ENCODE measurements at places on chromosomes 1 and 21.

DNA sequence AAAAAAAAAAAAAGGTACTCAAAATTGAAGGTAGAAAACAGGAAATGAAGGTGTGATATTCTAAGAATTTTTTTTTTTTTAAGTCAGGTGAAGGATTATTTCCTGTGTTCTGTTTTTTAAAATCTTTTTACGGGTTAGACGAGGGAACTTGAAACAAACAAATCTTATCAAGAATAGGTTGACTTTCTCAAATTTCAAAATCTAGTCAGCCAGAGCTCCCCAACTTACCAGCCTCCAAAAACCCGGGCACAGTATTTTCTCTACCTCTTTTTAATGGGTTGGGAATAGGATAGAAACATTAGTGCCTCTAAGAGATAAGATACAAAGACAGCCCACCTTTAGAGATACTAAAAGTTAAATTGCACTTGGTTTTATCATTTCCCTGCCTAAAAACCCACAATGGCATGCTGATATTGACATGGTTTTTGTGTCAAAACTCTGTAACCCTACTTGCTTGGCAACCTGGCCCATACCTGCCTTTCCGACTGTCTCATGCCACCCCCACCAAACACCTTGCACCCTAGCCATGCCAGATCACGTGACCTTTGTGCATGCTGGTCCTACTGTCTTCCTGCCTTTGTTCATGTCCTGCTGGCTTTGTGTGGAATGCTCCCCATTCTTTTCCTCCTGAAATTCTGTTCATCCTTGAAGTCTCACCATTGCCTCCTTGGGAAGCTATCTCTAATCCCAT is 4.2 kb downstream of the RCAN3 start:
- no peak for DNase-seq

GRCh38 chr1:44433209-44433608 is 28.2 kb downstream of the RNF220 start:
- no peak for DNase-seq

GRCh38 chr1:218779341-218780100 is 394.2 kb upstream of the LYPLAL1 start:
- DNase-seq, result no peak

DNA sequence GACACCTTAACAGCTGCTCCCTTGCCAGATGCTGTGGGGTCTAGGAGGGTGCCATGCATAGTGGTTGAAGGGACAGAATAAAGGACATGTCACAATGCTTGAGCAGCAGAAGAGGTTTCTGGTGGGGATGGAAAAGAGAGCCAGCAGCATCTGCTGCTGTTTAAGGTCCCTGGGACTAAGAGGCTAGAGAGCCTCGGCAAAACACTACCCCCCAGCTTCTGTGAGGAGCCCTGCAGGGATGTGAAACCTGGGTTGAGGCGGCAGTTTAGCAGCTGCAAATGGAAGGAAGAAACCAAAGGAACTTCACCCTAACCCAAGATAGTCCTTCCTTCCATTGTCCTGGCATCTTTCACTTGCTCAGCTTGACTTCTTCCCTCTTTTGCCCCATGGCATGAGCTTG is 39.4 kb downstream of the PLXNA2 start:
- DNase-seq, result no peak

- no peak for DNase-seq
These were observed 88.3 kb upstream of the SGIP1 start for GRCh38 chr1:66445492-66446181.

DNA sequence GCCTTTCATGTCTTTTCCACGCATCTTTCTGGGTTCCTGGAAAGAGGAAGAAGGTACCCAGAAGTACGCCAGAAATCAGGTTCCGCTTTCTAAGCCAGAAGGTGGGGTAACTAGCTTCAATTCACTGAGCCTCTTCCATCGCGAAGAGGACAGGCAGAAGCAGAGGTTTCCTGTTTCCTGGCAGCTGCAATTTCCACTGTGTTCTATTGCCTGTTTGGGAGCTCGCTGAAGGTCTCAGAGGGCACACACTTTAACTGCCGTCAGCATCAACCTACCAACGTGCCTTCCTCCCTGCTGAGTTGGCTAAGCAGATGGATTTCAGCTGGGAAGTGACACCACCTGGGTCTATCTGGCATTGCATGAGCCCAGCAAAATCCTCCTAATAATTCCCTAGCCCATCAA is 10.0 kb downstream of the NCF2 start:
- DNase-seq, result no peak

DNA sequence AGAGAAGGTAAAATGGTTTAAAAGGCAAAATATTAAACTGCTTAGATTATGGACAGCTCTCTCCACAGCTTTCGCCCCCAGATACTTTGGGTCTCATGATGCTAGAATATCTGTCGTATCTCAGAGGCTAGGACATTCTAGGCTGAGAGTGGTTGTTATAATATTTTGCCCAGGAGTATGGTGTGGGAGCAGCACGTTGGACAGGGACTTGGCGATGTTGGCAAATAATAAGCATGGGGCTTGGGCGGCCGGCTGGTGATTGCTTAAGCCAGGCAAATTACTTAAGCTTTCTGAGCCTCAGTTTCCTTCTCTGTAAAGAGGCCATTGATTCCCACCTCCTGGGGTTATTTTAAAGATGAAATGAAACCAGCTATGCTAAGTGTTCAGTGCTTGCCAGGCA is 133.2 kb downstream of the ROR1 start:
- DNase-seq, result no peak

DNA sequence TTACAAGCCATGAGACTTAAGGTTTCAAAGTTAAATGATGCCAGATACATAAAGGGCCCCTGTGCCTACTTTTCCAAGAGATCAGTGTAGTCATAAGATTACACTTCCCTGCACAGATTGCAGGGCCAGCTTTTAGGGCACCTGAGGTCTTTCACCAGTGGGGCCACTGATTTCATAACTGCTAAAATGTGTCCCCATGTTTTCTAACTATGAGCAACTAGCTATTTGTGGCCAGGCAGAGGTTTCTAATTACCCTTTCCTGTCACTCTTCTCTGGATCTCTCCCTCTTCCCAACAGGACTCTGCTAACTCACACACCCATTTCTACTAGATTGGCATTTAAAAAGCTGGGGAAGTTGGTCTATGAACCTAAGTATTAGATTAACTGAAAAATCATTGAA is 207.1 kb upstream of the SGIP1 start:
- DNase-seq, result no peak

DNA sequence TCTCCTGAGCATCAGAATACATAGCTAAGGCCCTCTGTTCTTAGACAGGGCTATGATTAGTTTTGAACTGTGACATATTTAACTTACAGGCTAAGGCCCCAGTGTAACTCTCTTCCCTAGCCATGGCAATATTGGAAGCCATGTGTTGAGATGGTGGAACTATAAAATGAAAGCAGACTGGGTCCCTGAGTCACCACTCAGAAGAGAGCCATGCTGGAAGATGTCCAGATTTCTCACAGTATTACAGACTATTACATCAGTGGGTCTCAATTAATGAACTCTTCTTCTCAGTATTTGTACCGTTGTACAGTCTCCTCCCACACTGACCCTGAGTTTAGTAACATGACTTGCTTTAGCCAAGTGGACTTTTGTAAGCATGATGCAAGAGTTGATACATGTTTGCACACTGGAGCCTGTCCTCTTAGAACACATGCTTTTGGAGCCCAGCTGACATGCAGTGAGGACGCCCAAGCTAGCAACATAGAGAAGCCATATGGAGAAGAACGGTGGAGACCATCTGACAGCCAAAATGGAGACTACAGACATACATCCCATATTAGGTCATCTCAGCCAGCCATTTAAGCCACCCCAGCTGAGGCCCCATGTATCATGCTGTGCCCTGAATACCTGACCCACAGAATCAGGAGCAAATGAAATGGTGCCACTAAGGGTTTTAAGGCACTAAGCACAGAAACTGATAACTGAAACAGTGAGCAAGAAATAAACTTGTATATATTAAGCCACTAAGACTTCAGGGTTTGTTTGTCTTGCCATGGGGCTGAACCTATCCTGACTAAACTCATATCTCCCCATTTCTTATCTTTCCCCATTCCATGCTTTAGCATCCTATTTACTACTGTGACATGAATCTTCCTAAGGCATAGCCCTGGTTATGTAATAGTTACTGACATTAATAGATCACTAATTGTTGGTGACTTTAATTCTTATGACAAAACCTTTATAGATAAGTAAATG is 24.4 kb downstream of the TBX15 start:
- DNase-seq, result peak; percentile 93

GRCh38 chr1:85406887-85407533 is 57.9 kb downstream of the DDAH1 start:
- DNase-seq, result peak; percentile 76

GRCh38 chr1:88662723-88663122 is 21.4 kb upstream of the PKN2 start:
- DNase-seq, result no peak

- DNase-seq, result no peak
These were observed 48.8 kb downstream of the IER5 start for GRCh38 chr1:181137217-181137743.

DNA sequence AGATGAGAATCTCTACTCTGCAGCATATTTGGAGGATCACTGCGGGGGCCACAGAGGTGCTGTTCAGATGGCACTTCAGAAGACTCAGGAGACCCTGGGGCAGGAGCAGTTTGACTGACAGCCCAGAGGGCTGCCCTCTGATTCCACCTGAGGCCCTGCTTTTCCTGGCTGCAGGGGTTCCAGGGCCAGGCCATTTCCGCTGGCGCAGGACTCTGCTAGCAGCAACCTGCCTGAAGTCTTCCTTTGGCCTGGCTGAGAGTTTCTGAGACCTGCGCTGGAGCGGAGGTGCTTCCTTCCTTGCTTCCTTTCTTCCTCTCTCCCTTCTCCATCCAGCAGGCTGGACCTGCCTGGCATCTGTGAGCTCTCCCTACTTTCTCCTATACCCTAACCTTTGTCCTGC is 11.8 kb downstream of the PCSK9 start:
- DNase-seq, result no peak

DNA sequence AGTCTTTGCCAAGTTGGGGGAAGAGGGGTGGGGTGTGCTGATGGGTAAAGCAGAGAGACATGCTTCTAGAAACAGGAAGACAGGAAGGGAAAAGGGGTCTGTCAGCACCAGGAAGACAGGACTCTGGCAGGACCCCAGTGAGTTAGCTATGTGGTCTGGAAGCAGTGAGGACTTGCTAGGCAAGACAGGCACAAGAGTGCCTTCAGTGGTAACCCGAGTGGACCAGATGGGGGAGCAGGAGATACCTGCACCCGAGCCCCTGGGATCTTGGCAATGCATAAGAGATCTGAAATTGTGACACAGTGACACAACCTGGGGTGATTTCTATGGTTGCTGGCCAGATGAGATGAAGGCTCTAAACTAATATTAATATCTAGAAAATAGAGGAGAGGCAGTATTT is 7.0 kb downstream of the TLR5 start:
- no peak for DNase-seq

- no peak for DNase-seq
These were observed 170.9 kb downstream of the C1orf21 start for GRCh38 chr1:184557423-184558347.

GRCh38 chr1:100565533-100565932 is 27.6 kb downstream of the GPR88 start:
- no peak for DNase-seq

- DNase-seq, result no peak
These were observed 21.8 kb downstream of the EYA3 start for GRCh38 chr1:28066393-28067154.

GRCh38 chr1:65208563-65208973 is 60.6 kb downstream of the AK4 start:
- DNase-seq, result no peak

DNA sequence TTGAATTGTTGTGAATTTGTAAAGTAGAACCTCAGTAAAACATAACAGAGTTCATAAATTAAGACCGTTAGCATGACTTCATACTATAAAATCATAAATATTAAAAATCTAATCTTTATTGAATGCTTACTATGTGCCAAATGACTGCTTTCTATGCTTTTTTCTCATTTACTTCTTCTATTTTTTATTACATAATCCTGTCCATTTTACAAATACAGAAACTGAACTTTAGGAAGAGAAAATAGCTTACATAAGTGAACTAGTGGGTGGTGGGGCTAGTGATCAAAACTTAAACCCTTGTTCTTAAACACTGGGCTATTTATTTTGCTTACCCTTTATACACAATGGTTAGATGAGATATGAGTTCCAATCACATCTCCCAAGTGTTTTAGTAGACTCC is 122.3 kb downstream of the ZC3H11B start:
- no peak for DNase-seq

GRCh38 chr1:21165076-21165475 is 11.6 kb downstream of the EIF4G3 start:
- peak; percentile 50 for DNase-seq

GRCh38 chr1:231903586-231904081 is 277.0 kb downstream of the DISC1 start:
- DNase-seq, result no peak

DNA sequence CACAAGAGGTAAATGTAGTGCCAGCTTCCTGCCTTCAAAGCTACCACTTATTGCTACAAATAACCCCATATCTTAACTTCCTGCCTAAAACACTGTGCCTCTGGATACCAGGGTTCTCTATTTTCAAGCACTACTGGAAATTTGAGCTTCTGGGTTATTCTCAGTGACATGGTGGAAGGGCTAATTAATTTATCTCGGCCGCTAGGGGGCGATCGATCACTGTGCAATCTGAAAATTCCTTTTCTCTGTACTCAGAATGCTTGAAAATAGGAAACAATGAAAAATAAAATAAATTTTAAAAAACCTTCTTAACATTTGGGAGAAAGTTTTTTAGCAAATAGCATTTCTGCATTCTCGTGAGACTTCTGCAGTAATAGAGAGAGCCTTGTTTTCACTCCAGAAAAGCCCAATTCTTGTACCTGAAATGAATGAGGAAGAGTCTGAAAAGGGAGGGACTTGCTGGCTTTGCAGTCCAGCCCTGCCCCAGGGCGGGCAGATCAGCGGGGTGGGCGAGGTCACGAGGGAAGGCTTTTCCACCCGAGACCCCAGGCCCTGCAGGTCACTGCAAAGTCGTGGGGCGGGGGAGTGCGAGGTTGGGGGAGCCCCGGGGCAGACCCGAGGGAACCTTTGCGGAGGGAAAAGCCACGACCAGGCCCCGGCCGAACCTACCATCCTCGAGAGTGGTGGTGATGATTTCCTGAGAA is 276.7 kb downstream of the PCP4 start:
- no peak for DNase-seq

GRCh38 chr1:53653631-53654030 is 85.3 kb downstream of the GLIS1 start:
- no peak for DNase-seq
